ENCODE measurements at places on chromosomes 5 and 9.

DNA sequence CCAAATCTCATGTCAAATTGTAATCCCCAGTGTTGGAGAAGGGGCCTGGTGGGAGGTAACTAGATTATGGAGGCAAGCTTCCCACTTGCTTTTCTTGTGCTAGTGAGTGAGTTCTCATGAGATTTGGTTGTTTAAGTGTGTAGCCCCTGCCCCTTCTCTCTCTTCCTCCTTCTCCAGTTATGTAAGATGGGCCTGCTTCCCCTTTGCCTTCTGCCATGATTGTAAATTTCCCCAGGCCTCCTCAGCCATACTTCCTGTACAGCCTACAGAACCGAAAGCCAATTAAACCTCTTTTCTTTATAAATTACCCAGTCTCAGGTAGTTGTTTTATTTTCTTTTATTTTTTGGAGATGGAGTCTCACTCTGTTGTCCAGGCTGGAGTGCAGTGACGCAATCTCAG, 18.2 kb upstream of the TXNDC8 start:
- DNase-seq, result no peak

GRCh38 chr9:109934857-109935215, 154.8 kb downstream of the PALM2AKAP2 start:
- no peak for DNase-seq

GRCh38 chr5:157327771-157328170, 61.8 kb downstream of the CYFIP2 start:
- DNase-seq, result no peak

DNA sequence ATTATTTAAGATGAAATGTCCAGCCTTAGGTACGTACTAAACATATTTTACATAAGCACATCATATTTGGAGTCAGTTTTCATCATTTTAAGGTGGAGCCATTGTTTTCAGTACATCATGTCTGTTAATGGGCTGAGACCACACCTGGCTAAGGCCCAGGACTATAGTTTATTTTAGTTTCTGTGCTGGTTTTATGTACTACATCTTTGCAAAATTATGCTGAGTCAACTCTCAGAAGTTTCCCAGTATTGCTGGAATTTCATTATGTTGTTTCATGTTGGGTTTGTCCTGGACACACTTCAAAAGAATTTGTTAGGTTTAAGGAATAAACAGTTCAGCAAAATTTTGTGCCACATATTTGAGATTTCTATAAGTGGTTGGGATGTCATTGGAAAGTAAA, 171.2 kb downstream of the CCDC171 start:
- no peak for DNase-seq

- no peak for DNase-seq
Observed at GRCh38 chr5:112419986-112420864, 1.1 kb upstream of the EPB41L4A start.

DNA sequence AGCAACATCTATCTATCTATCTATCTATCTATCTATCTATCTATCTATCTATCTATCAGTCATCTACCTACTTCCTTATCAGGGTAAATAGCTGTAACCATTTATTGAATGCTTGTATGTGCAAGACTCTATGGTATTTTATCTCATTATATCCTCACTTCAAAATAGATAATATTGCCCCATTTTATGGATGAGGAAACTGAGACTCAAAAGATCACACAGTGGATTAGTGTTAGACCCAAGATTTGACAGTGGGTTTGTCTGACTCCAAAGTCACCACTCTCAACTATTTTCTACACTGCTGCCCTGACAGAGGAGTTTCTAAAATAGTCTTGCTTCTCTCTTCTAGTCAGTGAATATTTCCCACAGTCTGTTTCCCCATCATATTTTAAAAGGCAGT, 94.3 kb upstream of the NR3C1 start:
- DNase-seq, result no peak

DNA sequence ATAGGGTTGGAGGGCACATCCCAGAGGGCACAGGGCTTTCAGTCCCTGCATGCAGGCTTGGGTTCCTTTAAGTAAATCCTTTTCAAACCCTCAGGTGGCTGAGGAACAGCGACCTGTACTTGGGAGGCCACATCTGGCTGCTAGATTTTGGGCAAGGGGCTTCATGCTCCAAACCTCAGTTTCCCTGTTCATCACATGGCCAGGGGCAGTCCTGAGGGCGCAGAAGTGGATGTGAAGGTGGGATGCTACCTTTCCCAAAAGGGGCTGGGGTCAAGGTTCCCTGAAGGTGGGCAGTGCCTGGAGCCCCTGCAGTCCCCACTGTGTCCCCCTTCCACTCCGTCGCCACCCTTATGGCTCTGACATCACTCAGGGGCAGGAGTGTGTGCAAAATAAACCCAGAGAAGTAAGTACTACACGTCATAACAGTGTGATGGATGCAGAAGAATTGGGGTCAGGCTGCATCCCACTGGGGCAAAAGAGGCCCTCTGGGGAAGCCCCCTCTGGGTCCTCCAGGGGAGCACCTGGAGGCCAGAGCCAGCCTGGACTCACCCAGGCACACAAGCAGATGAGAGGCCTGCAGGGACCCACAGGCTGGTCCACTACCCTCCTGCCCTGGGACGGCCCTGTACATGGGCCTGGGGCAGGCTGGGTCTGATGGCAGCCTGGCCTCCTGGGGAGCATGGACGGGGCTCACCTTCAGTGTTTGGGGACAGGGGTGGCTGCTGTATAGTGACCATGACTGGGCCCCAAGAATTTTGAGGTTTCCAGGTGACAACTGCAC, 1.9 kb upstream of the CARD19 start:
- DNase-seq, result no peak
